PC-3 (cell line): ENCODE measurements at places on chromosomes 12 and 14. TPM values are rescaled to one million over a fixed set of nuclear protein-coding genes. Genes with fewer than 3 reads are reported as not detected.

The SLC7A8 gene
- 0.63 and 3.8 TPM in 2 replicates for total RNA-seq

The OTUB2 gene
- 7.7 and 9.0 TPM in 2 replicates for total RNA-seq

The CSAD gene
- total RNA-seq, result 21.5 and 23.8 TPM in 2 replicates

The POLE2 gene
- total RNA-seq, result 26.6 and 38.6 TPM in 2 replicates

The TC2N gene
- total RNA-seq, result 3.7 and 6.2 TPM in 2 replicates
